ENCODE measurements at places on chromosomes 6 and 20.

GRCh38 chr6:64034291-64034690 lies 398.7 kb downstream of the PHF3 start:
- DNase-seq: no peak

GRCh38 chr6:84657025-84657424 lies 107.4 kb downstream of the TBX18 start:
- no peak for DNase-seq

DNA sequence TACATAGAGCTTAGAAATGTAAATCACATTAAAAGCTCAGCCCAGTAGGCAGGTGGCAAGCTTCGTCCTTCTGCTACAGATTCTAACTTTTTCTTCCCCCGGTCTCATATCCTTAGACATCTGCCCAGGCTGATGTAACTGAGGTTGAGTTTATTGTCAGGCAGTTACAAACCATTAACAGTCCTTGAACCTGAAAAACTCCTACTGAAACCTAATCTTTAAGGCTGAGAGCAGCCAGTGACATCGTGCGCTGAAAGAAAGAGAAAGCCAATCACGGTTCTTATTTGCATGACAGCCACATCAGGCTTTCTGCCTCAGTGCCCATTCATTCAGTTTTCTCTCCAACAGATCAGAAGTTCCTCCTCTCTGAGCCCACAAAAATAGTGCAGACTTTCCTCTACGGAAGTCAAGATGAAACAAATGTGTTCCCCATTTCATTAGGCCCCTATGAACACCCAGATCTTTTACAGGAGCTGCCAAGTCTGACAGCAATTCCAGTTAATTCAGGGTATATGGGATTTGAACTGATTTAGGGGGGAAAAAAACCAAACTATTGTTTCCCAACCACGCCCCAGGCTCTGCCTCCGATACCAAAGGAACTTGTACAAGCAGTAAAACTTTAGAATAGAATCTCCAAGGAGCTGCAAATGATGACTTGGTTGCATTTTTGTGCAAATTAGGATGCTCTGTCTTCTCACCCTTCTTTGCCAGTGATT lies at the start of gene NHSL1:
Gene NHSL1 (minus strand): TSS at position 192 of the 716 bp plus-strand sequence. CDS start 204 bp downstream, outside the sequence.
- DNase-seq: no peak

- no peak for DNase-seq
These were observed 21.3 kb upstream of the CD93 start for GRCh38 chr20:23107466-23107865.

GRCh38 chr6:50124572-50124971 lies 74.8 kb upstream of the DEFB112 start:
- DNase-seq: no peak
